RPMI7951 (cell line): ENCODE measurements at places on chromosomes 2 and 18. TPM values are rescaled to one million over a fixed set of nuclear protein-coding genes. Genes with fewer than 3 reads are reported as not detected.

Gene DSG1
- not detected in 2 replicates for total RNA-seq

Gene ROCK1
- total RNA-seq = 18.5 and 21.3 TPM in 2 replicates

Gene CREG2
- 0.36 and 0.59 TPM in 2 replicates for total RNA-seq

Gene CGREF1
- total RNA-seq = 5.2 and 5.3 TPM in 2 replicates

Gene NLRC4
- not detected in 2 replicates for total RNA-seq

Gene ALPP
- not detected in 2 replicates for total RNA-seq

Gene AQP12A
- total RNA-seq = not detected in 2 replicates

Gene TPGS2
- total RNA-seq = 207 and 216 TPM in 2 replicates

Gene CXCR2
- not detected in 2 replicates for total RNA-seq

Gene GTF3C2
- 38.0 and 44.2 TPM in 2 replicates for total RNA-seq

GRCh38 chr2:215461836-215462532 is 26.1 kb upstream of the FN1 start:
- peak; percentile 64 for DNase-seq

GRCh38 chr2:27992787-27993401 is 102.4 kb downstream of the BABAM2 start:
- peak; percentile 82 for DNase-seq

DNA sequence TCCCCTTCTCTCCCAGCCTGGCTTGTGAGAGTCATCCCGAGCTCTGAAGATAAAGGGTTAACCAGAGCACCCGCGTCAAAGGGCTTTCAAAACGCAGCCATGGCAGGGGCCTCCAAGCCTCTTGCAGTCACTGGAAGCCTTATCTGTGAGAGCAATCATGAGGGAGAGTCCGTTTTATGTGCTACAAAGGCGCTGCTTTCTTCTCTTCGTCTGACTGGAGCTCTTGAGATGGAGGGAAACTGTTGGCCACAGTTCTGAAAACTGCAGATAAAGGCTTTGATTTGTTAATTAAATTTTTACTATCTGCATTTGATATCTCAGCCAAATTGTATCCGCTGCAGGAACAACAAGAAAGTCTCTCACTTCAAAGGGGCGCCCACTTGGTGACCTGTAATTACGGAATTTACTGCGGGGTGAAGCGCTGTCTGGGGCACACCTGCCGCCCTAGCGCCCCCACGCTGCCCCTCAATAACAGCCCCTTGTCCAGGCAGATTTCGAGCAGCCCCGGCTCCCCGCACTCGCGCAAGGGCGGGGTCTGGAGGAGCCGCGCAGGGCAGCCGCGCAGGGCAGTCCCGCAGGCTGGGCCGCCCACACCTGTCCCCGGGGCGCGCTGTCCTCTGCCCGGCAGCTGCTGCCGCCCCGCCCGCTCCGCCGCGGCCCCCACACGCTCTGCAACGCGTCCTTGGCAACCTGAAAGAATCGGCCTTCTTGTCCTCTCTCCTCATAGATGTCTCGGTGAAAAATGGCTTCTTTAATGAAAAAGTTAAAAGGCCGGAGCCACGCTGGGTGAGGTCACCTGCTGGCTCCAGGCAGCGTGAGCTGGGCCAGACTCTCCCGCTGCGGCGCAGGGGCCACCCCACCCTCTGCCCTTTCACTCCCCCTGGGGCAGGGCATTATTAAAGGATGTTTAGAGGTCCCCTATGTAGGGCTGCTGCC is 217.9 kb downstream of the VAPA start:
- DNase-seq = no peak

- no peak for DNase-seq
These were observed 21.9 kb downstream of the THAP4 start for GRCh38 chr2:241615041-241615440.

GRCh38 chr2:189865826-189866225 is 81.6 kb downstream of the PMS1 start:
- no peak for DNase-seq

GRCh38 chr2:88590998-88591613 is 36.2 kb downstream of the EIF2AK3 start:
- peak; percentile 64 for DNase-seq

DNA sequence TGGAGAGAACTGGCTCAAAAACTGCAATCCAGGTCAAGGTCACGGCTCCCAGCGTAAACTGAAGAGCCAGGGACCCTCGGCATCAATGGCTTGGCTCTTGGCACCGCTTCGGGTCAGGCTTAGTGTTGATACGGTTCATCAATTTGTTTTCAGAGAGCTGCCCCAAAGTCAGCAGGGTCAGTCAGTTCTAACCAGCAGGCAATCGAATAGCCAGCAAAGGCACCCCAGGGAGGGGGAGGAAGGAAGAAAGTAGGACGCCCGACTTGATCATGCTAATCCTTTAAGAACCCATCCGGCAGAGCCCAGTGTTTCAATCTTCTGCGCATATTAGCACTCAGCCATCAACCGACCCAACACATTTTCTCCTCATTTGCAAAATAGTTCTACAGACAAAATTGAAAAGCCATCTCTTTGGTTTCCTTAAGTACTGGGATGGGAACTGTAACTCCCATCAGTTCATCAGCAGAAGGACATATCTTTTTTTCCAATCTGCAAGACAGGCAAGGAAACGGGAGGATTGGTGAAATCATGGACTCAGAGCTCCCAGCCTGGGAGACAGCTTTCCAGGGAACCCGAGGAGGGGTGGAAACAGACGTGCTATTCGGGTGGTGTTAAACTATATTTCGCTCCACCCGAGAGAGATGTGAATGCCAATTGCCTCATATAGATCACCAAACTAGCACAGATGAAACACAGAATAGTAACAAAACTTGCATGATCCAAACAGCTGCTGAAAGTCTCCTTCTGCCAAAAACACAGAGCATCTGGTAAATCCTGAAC is 40.7 kb upstream of the CABLES1 start:
- DNase-seq = no peak

DNA sequence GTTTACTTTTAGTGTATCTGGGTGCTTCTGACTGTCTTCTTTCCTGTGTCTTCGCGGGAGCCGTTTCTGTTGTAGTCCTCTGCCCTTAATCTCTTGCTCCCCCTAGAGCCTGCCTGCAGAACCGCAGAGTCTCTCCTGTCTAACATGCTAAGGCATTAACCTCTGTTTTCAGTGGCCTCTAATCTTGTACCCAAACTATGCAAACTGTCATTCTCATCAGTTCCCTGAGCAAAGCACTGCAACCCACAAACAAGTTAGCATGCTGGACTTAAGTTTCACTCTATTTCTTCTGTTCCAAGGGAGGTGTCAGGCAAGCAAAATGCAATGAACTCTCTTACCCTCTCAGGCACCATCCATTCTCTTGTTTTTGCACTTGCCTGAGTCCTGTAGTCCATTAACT is 138.4 kb downstream of the OTX1 start:
- no peak for DNase-seq

- DNase-seq = no peak
These were observed 30.1 kb upstream of the TXNDC2 start for GRCh38 chr18:9855681-9856080.

GRCh38 chr2:6960659-6961058 is 43.4 kb downstream of the RNF144A start:
- DNase-seq = no peak

- DNase-seq = peak; percentile 73
These were observed 62.1 kb downstream of the SETBP1 start for GRCh38 chr18:44742718-44743311.

DNA sequence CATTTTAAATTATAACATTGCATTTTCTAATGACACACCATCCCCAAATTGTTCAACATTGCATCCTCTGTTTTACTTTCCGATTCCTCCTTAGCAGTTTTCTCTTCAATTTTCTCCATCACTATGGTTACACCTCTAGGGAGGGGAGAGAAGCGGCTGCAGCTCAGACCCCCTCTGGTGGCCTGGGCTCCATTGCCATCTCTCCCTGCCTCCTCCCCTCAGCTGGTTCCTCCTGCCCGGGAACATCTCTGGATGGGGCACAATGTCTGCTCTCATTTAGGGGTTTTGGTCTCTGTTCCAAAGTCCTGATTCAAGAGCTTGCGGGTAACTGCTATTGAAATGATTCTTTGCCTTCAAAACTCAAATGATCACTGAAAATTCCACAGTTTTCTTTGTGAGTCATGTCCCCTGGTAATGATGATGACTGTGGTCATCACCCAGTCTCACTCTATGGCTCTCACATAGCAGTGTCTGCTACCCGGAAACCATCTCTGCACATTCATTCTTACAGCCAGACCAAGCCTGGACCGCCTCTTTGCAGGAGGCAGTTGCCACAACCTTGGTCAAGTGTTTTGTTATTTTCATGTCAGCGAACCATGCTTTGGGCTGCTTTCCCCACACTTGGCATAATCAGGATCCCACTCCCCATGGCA is 263.9 kb downstream of the ALPK2 start:
- DNase-seq = peak; percentile 79

DNA sequence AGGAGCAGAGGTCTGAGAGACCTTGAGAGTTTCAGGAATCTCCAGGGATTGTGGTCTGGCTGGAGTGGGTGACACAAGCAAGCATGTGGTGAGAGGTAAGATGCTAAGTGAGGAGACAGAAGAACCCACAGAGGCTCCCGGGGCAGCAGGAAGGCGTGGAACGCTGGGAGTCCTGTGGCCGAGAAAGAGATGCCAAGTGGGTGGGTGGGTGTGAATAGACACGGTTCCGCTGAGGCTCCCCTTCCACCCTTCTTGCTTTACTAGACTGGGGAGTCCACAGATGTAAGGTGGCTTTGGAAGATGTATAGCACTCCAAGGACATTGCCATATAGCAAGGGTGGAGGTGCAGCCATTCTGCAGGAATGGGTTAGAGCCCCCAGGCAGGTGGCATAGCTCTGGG is 4.2 kb downstream of the TEX51 start:
- no peak for DNase-seq

DNA sequence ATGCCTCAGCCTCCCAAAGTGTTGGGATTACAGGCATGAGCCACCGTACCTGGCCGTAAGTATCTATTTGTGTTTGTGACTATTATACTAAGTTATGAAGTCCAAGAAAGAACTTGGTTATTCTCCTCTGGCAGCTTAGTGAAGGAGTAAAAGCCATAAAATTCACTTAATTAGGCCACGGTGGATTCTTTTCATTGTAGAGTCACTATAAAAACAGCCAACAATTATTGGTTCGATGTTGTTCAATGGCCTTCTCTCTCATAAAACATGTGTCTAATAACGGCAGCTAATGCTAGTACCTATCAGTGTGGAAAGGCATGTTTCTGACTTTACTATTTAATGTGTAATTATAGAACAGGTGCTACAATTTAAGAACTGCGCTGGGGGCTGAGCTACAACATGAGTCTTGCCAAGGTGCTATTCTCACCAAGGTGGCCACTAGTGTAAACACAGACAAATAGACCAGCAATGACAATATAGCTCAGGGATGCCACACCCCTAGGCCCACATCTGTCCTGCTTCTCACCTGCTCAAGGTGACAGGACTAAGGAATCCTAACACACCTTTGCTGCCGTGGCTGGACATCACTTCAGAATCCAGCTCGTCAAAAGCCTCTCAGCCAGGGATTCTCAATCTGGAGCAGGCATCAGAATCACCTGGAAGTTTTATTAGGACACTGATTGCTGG is 17.2 kb downstream of the ATP8B1 start:
- DNase-seq = no peak

GRCh38 chr18:31241900-31242409 is 76.0 kb upstream of the DSG1 start:
- peak; percentile 23 for DNase-seq
